CD4-positive, alpha-beta memory T cell (primary cell): ENCODE measurements at places on chromosomes 6 and 20.

GRCh38 chr6:28383235-28384142 lies 16.1 kb downstream of the ZSCAN12 start:
- DNase-seq, result no peak

GRCh38 chr20:53898556-53898931 lies 171.8 kb downstream of the BCAS1 start:
- DNase-seq, result no peak

DNA sequence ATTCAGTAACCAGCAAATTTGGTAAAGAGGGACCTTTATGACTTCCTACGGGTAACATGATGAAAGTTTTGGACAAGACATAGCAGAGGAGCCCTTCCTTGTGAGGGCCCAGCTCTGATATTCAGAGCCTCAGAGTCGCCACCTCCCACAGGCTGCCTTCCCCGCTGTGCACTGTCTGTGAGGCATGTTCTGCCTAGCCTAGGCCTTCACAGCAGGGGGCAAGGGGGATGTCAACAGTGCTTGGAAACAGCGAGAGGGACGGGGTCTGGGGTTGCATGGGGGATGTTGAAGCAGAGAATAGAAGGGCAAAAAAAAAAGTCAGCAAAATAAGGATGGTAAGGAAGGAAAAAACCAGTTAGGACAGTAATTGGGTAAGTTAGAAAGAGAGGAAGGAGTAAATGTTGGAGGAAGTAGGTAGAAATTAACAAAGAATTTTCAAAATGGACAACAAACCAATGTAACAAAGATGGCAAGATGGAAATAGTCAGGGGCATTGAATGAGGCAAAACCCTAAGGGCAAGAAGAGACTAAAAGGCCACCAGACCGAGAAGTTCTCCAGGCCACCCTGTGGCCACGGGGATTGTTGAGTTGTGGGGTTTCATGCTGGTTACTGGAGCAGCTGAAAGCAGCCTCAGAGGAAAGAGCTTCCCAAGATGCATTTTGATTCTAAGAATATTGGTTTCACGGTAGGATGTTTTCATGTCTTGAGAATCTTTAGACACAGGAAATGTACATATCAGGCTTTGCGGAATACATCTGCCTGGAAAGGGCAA lies 139.8 kb downstream of the LY86 start:
- DNase-seq, result no peak

GRCh38 chr6:105488516-105489215 lies 85.8 kb upstream of the PREP start:
- DNase-seq, result no peak
